CD4-positive, CD25-positive, alpha-beta regulatory T cell (primary cell): ENCODE measurements at places on chromosomes 4 and X. TPM values are rescaled to one million over a fixed set of nuclear protein-coding genes. Genes with fewer than 3 reads are reported as not detected.

DNA sequence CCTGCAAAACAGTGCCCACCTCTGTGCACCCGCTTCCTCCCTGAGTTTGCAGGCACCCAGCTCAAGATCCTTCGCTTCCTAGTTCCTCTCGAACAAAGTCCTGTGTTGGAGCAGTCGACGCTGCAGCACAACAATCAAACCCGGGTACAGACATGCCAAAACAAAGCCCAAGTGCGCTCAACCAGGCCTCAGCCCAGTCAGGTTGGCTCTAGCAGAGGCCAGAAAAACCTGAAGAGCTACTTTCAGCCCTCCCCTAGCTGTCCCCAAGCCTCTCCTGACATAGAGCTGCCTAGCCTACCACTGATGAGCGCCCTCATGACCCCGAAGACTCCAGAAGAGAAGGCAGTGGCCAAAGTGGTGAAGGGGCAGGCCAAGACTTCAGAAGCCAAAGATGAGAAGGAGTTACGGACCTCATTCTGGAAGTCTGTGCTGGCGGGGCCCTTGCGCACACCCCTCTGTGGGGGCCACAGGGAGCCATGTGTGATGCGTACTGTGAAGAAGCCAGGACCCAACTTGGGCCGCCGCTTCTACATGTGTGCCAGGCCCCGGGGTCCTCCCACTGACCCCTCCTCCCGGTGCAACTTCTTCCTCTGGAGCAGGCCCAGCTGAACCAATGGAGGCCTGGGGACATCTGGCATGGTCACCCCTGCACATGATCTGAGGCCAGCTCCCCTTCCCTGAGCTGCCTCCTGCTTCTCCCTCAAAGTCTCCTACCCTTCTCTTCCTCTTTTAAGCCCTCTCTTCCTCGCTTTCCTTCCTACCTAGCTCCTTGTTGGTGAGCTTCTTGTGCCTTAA, 6.9 kb downstream of the APEX2 start:
- DNase-seq, result no peak

DNA sequence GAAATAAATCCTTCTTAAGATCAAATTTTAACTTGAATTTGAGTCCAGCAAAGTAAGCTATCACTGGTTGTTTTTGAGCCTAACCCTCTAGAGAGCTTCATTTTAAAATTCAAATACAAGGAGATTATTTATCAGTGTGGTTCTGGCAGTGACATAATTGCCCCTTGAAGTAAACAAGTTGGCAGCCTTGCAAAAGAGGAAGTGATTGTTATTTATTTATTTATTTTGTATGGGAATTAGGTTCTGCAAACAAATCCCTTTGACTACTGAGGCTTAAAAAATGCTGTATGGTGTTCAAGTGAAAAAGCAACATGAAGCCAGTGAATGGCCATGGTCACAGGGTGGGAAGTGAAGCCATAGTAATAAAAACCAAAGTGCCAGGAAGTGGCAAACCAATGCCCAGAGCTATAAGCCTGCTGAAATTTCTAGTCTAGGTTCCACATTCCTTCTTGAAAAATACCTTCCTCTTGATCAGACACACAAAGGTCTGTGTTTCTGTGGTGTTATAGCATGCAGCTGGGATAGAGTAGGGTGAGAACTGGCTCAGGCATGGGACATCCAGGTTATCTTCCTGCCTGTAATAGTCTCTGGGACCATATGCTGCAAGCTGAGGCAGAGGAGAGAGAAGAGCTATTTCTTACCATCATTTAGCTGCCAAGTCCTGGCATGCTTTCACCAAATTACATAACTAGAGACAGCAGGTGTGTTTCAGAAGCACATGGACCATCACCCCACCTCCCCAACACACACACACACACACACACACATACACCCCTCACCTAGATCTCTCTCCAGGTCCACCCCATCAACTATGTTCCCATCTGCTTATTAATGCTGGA, 47.1 kb upstream of the TSPAN7 start:
- DNase-seq, result no peak

- DNase-seq, result no peak
Observed at GRCh38 chr4:63529581-63530337, 879.5 kb downstream of the TECRL start.

- peak; percentile 62 for DNase-seq
Observed at GRCh38 chr4:40289366-40290188, 45.6 kb upstream of the CHRNA9 start.

Gene AKAP4
- not detected for polyA plus RNA-seq

- DNase-seq, result no peak
Observed at GRCh38 chr4:168118116-168118655, 25.8 kb downstream of the ANXA10 start.

Gene CDS1
- polyA plus RNA-seq, result 0.11 TPM

GRCh38 chr4:128322311-128322710, 34.7 kb upstream of the PGRMC2 start:
- no peak for DNase-seq

Gene ADAMTS3
- polyA plus RNA-seq, result not detected

- DNase-seq, result no peak
Observed at GRCh38 chr4:146346276-146346675, 131.9 kb downstream of the REELD1 start.

DNA sequence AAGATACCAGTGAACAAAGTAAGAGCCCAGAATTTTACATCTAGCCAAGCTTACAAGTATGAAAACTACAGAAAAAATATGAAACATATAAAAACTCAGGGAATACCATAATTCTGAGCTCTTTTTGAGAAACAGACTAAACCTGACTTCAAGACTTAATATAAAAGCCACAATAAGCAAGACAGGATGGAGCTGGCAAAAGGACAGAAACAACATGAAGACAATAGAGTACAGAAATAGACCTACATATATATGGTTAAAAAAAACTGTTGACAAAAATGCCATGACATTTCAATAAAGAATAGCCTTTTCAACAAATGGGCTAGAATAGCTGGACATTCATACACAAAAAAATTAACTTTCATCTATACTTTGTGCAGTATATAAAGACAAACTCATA, 49.4 kb downstream of the UBA6 start:
- no peak for DNase-seq

DNA sequence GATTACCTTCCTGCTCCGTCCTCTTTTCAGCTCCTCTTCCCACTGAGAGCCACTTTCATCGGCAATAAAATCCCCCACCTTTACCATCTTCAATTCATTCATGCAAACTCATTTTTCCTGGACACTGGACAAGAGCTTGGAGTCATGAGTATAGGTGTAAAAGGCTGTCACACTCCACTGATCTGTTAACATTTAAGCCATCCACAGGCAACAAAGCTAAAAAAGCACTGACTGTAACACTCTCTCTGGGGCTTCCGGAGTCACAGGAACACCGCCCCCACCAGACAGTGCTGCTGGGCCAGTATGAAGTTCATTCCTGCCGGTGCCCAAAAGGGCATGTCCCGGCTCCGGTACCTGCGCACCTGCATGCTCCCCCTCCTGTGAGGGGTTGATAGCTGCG, 38.5 kb downstream of the MAGEB5 start:
- no peak for DNase-seq

Gene USP17L5
- polyA plus RNA-seq, result not detected

DNA sequence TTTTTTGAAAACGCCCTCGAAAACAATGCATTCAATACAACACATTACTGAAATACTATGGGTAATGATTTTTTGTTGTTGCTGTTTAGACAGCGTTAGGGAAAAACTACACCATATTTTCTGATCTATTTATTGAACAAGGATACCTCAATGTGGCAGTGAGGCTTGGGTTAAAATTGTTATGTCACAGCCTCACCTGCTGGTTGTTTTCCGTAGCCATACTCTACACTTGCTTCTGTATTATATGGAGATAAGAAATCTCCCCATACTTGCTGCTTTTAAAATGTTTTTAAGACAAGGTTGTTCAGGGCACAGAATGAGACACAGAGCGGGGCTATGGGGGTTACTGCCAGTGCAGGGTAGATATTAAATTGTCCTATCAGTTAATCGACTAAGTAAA, 221.6 kb upstream of the FTHL17 start:
- no peak for DNase-seq

Gene RPS6KA6
- polyA plus RNA-seq, result not detected

DNA sequence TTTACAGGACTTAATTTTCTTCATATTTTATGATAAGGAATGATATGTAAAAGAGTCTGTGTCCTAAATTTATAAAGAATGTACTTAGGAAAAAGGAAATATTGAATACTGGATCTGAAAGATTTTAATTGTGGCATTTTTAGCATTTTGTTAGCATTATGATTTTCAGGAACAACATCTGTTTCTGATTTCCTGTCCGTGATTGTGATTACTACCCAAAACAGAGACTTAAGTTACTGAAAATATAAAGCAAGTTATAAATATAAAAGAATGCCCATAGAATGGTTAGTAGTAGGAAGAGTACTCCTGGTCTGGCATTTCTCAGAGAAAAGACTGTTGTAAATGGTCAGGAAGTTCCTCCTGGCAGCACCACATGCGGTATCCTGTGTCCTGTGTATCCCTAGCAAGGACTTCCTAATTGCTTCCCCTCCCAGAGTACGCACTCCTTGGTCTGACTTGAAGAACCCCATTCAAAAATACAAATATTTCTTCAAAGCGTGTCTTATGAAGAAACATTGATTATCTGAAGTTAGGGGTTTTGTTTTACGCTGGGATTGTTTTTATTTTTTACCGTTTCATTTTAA, 88.9 kb downstream of the RS1 start:
- no peak for DNase-seq

DNA sequence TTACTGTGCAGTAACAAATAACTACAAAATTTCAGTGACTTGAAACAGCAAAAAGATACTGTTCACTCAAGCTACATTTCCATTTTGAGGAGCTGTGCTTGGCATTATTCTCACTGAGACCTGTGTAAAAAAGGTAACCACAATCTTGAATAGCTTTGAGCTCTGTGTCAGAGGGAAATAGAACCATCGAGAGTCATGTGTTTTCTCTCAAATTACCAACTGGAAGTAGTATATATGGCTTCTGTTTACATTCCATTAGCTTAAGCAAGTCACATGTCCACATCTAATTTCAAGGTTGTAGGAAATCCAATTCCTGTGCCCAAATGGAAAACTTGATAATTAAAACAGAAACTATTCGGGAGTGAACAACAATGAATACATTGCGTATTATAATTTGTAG, 82.9 kb upstream of the BANK1 start:
- DNase-seq, result no peak

Gene MRFAP1
- polyA plus RNA-seq, result 188 TPM

DNA sequence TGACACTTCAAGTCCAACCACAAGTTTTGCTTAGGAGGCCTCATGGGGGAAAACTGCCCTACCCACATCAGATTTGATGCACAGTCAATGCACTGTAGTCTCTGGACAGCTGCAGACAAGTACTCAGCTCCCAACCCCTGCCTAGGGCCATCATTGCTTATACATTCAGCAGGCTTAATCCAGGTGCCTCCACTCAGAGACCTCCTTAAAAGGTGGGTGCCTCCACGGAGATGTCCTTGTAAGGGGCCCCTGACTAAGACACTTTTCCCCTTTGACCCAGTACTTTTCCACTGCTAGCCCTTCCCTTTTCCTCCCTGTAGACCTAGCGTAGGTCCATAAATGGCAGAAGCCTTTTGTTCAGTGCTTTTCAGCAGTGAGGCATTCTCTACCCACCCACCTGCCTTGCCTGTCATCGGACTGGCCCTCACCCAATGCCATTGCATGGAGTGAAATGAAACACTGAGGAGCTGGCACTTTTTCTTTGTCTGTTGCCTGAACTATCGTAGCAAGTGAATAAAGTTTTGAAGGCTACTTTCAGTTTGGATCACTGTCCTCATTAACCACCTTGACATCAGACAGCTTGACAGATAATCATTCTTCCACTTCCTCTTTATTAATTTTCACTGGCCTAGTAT, 23.8 kb upstream of the PLK4 start:
- no peak for DNase-seq

Gene NHS
- 1.3 TPM for polyA plus RNA-seq

Gene ATP6AP1
- polyA plus RNA-seq, result 106 TPM

DNA sequence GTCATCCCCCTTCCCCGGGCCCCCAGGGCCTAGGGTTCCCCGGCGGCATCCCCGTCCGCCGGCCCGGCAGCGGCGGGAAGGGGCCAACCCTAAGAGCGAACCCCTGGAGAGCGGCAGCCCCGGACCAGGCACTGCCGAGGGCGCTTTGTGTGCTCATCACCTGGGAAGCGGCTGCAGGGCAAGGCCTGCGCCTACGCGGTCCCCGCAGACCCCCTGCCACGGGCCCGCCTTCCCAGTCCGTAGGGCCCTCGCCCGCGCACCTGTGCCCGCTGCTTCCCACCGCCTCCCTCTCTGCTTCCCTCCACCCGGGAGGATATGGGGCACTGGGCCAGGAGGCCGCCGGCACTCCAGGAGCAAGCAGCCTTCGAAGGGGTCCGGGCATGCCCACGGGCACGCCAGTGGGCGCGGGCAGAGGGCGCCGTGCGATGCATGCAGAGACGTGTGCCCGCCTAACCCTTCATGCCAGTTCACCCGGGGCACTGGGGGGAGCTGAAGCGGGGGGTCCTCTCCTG, 2.6 kb downstream of the FLNA start:
- no peak for DNase-seq

DNA sequence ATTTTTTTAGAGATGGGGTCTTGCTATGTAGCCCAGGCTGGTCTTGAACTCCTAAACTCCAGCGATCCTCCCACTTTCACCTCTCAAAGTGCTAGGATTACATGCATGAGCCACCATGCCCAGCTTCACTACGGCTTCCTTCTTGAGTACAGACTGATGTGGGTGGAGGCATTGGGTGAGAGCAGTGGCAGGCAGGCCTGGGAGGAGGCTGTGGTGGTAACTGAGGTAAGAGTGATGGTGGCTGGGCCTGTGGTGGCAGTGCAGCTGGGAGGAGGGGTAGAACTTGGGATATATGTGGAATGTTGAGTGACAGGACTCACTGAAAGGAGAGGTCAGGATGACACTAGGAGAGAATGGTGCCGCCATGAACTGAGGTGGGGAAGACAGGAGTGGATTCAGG, 80.9 kb downstream of the MED28 start:
- no peak for DNase-seq

Gene DCHS2
- not detected for polyA plus RNA-seq

- DNase-seq, result no peak
Observed at GRCh38 chrX:154382483-154383069, 3.5 kb downstream of the EMD start.

GRCh38 chrX:149760965-149761364, 12.9 kb upstream of the HSFX1 start:
- DNase-seq, result no peak

Gene MAGEC3
- not detected for polyA plus RNA-seq

DNA sequence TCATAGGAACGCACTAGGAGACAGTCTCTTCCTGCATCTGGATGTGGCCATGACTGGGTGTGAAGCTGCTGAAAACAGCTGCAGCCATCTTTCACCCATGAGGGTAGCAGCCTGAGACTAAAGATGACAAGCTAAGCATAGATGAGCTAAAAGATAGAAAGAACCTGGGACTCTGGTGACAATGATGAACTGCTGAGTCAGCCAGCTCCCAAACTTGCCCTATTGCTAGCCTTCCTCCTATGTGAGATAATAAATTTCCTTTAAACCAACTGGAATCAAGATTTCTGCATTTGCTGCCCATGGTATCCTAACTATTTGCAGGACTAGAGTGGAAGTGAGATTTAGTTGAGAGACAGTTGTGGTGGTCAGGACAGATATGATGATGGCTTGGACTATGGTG, 21.0 kb upstream of the PI4K2B start:
- no peak for DNase-seq

Gene UNC5C
- not detected for polyA plus RNA-seq
